Activated T-helper 9 cell treated with anti-CD3 and anti-CD28 coated beads, Interleukin-2, amount 50 U/mL, for 16 hours (primary cell): ENCODE measurements at places on chromosomes 12 and 14.

GRCh38 chr14:59362513-59362912 lies 102.7 kb downstream of the GPR135 start:
- DNase-seq: no peak

GRCh38 chr12:87388376-87388775 lies 640.8 kb downstream of the C12orf50 start:
- DNase-seq: no peak

- DNase-seq: no peak
Observed at GRCh38 chr12:54277823-54278276, 2.1 kb downstream of the CBX5 start.

DNA sequence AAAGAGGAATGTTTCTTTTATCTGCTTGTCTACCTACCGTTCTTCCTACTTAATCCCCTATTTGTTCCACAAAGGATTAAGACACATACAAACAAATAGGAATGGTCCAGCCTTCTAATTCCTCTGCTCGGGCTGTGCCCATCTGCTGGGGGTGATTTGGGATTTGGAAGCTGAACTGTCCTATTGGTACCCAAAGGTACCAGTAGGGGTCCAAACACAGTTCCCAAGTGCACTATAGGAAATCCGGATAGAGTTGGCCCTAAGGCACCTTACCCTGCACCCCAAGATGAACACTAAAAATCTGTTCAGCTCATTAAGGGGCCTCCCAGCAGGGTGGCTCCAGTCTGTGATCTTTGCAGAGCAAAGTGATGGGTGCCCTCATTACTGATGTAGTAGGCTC lies 566.9 kb downstream of the NRXN3 start:
- DNase-seq: no peak

GRCh38 chr12:32541754-32542374 lies 137.2 kb upstream of the DNM1L start:
- no peak for DNase-seq

- no peak for DNase-seq
Observed at GRCh38 chr12:118288174-118288573, 84.5 kb downstream of the TAOK3 start.

DNA sequence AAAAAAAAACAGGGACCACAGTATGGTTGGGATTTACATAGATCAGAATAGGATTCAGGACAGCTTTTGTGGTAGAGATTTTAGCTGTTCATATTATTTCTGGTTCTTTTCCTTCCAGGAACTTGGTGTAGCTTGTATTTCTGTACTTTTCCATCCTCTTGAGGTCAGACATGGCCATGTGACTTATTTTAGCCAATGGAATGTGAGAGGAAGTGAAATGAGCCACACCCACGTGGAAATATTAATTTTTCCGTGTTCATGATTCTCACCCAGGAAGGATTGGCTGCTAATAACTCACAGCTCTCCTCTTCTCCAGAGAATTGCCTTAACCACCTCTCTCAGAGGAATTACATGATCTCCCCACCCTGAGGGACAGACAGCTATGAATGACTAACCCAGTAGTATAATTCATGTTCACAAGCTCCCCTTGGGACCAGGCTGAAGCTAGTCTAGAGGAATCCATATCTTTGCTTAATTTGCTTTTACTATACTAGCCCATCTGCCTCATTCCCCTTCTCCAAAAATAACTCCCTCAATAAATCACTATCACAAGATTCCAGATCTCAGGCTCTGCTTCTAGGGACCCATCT lies 340.4 kb downstream of the NUAK1 start:
- no peak for DNase-seq

DNA sequence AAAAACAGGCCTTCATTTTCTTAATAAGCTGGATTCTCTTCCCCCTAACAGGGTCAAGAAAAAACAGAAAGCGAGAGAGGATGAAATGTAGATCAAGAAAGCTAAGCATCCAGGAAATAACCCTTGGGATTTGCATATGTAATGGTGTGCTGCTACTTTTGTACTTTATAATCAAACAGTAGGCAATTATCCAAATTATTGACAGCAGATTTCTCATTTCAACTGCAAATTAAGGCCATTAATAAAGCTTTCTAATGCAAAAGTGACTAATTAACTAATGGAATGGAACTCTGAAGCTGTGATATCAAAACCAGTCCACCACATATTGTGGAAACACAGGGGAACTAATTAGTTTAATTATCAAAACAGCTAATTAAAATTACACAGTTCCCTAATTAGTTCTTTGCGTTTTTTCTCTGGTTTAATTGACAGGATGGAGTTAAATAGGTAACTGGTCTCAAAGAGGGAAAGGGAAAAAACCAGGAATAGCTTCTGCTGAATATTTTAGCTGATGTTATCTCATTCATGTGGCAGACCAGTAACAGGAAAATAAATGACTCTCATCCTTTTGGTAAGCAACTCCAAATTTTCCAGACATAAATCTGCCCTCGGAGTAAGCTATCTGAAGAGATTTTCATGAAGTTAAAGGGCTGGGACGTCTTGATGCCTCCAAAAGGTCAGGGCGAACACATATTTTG lies 182.7 kb upstream of the LMO3 start:
- no peak for DNase-seq

DNA sequence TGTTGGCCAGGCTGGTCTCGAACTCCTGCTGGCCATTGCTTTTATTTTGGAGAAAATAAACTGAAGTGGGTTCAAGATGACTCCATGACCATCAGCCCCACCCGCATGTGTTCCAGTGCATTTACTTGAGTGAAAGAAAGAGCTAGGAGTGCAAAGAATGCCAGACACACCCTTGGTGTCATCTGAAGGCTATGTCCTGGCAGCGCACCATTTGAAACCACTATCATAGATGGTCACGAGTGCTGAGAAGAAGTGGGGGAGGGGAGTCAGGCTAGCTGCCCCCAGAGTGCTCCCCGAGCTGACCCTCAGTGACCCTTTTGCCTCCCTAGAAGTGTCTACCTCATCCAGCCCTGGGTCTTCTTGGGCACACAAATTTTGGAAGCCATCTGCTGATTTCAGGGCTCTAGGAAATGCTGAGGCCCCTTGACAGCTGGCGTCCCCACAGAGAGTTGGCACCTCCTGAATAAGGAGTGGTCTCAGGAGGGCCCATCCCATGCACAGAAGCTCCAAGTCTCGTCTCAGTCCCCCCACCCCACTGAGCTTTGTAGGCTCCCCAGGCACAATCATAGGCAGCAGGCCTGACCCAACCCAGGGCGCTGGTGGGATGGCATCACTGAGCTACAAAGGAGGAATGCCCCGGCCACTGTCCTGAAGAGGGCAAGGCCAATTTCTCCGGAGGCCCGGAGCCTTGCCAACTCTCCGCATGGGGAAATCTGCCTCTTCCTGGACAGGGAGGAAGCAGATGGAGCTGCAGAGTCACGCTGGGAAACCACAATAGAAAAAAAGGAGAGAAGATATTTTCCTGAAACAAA lies 28.0 kb downstream of the PXN start:
- no peak for DNase-seq

DNA sequence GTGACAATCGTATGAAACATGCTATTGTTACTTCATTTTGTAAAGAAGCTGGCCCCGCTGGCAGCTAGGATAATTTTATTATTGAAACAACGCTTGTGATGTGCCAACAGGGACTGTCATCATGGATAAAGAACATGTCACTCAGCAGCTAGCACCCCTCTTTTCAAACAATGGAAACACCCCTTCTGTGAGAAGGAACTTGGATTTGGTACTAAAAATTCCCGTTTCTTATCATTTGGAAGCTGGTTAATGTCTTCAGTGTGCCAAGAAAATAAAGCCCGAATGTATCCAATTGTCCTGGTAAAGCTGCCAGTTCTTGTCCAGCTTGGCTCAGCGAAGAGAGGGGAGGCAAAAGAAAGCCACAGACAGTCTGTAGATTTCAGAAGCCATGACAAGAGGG lies 186.6 kb downstream of the PHLDA1 start:
- no peak for DNase-seq

DNA sequence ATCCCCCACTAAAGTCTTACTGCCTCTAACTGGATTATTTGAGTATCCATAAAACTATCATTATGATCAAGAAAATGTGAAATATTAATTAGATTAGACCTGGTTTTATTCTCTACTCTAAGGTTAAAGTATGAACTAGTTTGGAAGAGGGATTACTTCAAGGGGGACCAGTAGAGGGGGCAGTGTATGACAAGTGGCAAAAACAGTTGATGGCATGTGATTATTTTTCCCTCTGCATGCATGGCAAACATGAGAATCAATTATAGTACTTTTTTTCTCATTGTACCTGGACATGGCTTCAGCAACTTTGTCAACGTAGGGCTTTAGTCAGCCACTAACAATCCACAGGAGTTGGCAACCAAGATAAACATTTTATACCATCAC lies 145.0 kb upstream of the SLC38A2 start:
- no peak for DNase-seq

GRCh38 chr12:124531281-124531745 lies 36.1 kb downstream of the NCOR2 start:
- DNase-seq: no peak

GRCh38 chr12:99212275-99212674 lies 435.3 kb upstream of the GARIN6 start:
- DNase-seq: no peak

DNA sequence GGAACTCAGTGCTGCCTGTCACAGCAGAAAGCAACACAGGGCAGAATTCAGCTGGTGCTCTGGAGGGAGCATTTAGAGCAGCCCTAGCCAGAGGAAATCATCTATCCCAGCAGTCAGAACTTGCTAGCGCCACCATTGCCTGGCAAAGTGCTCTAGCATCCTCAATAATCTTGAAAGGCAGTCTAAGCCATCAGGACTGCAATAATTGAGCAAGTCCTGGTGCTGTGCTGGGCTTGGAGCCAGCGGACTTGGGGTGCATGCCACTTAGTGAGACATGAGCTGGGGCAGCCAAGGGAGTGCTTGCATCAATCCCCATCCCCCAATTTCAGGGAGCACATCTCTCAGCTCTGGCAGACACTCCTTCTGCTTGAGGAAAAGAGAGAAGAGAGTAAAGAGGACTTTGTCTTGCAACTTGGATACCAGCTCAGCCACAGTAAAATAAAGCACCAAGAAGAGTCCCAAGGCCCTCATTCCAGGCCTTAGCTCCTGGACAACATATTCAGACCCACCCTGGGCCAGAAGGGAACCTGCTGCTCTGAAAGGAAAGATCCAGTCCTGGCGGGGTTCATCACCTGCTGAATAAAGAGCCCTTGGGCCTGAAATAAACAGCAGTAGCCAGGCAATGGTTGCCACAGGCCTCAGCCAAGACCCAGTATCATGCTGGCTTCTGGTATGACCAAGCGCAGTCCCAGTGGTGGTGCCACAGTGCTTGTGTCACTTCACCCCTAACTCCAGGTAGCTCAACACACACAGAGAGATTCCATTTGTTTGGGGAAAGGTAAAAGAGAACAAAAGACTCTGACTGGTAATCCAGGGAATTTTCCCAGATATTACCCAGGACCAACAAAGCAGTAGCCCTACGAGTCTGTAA lies 44.5 kb upstream of the ZDHHC17 start:
- no peak for DNase-seq

- no peak for DNase-seq
Observed at GRCh38 chr14:93914278-93914677, 12.9 kb upstream of the FAM181A start.

GRCh38 chr12:48925304-48926011 lies at the start of gene FKBP11:
TSS of gene FKBP11 (minus strand) at chr12:48925492. CDS start at chr12:48925428, 64 bp downstream.
- peak; percentile 72 for DNase-seq

DNA sequence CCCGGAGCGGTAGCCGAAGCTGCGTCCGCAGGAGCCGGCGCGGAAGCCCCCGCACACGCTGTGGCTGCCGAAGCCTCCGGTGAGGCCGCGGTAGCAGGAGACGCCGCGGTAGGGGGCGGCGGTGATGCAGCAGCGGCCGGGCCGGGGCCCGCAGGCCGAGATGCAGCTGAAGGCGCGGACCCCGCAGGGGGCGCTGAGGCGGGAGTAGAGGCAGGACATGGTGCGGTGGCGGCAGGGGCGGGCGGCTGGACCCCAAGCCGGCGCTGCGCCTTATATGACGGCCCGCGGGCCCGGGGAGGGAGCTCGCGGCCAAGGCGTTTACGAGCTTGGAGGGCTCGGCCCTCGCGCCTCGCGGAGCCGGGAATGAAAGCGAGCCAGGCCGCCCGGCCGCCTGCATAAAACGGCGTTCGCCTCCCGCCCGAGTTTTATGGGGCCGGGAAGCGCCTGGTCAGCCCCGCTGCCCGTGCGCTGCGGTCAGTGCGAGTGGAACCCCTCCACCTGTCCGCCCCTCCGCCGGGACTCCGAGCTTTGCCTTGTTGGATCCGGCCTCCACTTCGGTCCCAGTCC lies 16.0 kb upstream of the KRT86 start:
- DNase-seq: no peak

DNA sequence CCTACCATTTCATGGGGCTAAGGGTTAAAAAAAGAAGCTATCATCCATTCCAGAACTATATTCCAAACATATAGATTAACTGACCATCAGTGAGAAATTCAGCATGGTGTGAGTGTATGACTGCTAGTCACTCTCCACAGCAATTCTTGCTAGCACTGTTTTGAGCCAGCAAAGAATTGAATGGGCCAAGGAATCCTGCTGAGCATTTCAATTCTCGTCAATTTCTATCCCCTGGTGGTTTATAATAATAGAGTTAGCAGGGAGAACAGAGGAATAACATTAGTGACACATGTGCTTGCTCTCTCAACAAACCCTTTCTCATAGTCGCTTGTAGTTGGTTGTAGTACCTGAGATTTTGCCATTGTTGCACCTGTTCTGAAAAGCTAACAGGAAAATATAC lies 7.2 kb downstream of the MBIP start:
- DNase-seq: no peak

GRCh38 chr14:94175011-94175745 lies 1.1 kb downstream of the PPP4R4 start:
- DNase-seq: no peak

- DNase-seq: no peak
Observed at GRCh38 chr12:120964298-120964697, 14.0 kb upstream of the HNF1A start.

GRCh38 chr12:14886271-14886670 lies 617 bp upstream of the MGP start:
- no peak for DNase-seq

- no peak for DNase-seq
Observed at GRCh38 chr12:10207136-10207535, 5.5 kb upstream of the GABARAPL1 start.

DNA sequence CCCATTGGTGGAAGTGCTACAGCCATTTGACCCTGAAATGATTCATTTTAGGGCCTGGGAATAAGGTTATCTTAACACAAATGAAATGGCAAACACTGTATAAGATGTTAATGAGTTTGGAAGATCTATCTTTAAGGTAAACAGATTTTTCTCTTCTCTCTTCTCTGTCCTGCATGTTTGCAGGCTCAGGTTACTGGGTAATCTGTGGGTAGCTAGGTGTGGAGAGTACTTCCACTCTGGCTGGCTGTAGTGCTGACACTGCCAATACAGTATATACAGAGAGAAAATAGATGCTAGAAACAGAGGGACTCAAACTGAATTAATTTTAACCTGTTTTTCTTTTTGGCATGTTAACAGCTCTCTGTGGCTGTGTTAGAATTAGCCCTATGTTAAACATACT lies 84.6 kb downstream of the SLC38A6 start:
- DNase-seq: no peak

GRCh38 chr12:26741584-26742227 lies 91.3 kb downstream of the ITPR2 start:
- DNase-seq: no peak

DNA sequence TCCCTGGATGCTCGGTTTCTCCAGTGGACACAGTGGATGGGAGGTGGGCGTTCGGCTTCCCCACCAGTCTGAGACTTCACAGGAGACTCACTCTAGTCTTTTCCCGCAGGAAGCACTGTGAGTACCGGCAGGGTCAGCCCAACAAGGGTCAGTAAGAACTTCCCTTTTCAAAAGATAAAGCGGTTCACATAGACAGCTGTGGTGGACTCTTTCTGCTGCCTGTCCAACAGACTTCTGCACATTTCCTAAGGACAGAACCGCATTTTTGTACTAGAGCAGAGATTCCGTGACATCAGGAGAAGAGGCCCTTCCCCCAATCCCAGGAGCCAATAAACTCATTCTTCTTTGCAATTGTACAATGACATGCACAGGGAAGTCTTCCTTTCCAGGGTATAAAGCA lies 10.4 kb downstream of the LTBR start:
- DNase-seq: no peak
